Mesothelial cell of epicardium (in vitro differentiated cells): ENCODE measurements at places on chromosomes 5 and 9. TPM values are rescaled to one million over a fixed set of nuclear protein-coding genes. Genes with fewer than 3 reads are reported as not detected.

PHF24 gene
- total RNA-seq = 0.62 to 0.99 TPM (median 0.83 TPM) in 3 replicates

ANKRD34B gene
- 0.09 to 0.14 TPM in 2 of 3 replicates, not detected in the other for total RNA-seq

SPINK13 gene
- total RNA-seq = not detected in 3 replicates

CARD9 gene
- total RNA-seq = 3.6 to 4.9 TPM (median 4.0 TPM) in 3 replicates

SHISAL2B gene
- not detected in 3 replicates for total RNA-seq

GMCL2 gene
- not detected in 3 replicates for total RNA-seq

GAPVD1 gene
- total RNA-seq = 55.1 to 62.7 TPM (median 58.7 TPM) in 3 replicates

AFAP1L1 gene
- total RNA-seq = 0.22 to 0.63 TPM (median 0.36 TPM) in 3 replicates

PCDHAC1 gene
- total RNA-seq = 9.2 to 10.1 TPM (median 9.7 TPM) in 3 replicates

DNA sequence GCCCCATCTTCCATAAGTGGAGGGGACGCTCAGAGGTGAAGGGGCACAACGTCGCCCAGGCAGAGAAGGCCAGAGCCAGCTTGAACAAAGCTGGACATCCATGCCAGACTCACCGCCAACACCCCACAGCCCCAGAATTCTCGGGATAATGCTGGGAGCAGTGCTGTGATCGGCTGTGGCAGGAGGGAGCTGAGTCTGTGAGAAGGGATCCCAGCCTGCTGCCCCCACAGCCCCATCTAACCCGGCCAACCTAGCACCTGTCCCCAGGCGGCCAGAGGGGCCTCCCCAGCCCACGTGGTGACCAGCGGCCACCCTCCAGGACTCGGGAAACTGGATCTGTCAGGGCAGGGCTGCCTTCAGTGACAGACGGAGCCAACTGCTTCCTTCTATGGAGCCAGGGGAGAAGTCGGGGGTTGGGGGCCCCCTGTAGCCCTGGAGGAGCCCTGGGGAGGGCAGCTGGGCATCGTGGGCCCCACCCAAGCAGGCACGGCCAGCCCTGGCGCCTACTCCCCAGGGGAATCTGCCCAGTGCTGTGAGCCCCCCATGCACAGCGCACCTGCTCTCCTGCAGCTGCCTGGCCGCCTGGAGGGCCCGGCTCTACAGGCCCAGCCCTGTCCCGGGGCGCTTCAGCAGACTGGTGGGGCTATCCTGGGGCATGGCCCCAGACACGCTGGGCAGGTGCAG is 6.0 kb downstream of the BRD3 start:
- no peak for DNase-seq

DNA sequence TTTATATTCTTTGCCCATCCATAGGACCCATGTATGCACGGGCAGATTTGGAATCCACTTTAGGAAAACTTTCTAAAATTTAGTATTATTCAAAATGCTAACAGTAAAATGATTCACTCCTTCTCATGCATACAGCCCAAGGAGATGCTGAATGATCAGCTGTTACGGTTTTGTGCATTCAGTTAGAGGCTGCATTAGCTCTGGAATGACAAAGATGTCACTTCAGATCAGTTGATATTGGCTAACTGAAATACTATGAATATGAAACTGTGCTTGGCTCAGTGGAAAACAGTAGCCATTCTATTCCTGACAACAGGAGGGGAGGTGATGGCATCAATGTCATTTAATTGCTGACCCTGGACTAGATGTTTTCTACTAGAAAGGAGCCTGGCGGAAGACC is 560.7 kb downstream of the ZNF608 start:
- no peak for DNase-seq

DNA sequence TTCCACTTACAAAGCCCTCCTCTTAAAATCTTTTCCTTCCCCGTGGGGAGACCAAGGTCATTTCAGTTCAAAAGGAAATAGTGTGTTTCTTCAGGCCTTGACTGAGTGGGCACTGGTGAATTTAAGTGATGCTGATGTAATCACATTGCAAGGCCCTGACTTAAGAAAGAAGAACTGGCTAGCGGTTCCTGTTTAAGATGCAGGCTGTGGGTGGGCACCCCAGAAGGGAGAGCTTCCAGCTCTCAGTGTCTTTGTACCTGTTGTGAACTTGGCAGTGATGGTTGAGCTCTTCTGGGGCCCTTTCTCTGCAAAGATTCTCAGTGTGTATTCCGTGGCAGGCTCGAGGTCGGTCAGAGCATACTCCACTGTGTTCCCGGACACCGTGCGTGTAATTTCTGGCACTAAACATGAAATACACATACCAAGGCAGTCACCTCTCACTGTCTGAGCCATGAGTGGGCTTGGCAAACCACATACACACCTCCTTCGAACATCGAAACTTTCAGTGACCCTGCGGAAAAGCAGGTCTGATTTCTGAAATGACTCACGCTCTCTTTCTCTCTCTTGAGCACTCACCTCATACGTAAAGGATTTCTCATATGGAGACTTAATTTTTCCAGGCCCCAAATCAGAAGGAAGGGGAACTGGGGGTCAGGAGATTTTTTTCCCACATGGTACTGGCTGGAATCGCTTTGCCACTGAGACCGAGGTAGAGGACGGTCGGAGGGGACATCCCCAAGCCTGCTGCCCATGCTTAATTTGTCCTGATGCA is 81.9 kb downstream of the TNC start:
- DNase-seq = no peak

GRCh38 chr9:22838266-22838665 is 391.6 kb downstream of the DMRTA1 start:
- no peak for DNase-seq

- DNase-seq = peak; percentile 32
Observed at GRCh38 chr5:74641735-74642542, 1.4 kb upstream of the ENC1 start.

DNA sequence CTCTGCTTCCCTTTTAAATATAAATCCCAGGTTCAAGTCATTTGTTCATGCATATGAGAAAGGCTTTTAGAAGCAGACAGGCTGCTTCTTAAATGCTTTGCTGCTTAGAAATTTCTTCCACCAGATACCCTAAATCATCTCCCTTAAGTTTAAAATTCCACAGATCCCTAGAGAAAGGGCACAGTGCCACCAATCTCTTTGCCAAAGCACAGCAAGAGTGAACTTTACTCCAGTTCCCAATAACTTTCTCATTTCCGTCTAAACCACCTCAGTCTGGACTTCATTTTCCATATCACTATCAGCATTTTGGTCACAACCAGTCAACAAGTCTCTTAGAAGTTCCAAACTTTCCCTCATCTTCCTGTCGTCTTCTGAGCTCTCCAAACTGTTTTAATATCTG is 679.8 kb upstream of the FTMT start:
- DNase-seq = no peak

- DNase-seq = no peak
Observed at GRCh38 chr5:6395102-6395445, 16.7 kb upstream of the MED10 start.

DNA sequence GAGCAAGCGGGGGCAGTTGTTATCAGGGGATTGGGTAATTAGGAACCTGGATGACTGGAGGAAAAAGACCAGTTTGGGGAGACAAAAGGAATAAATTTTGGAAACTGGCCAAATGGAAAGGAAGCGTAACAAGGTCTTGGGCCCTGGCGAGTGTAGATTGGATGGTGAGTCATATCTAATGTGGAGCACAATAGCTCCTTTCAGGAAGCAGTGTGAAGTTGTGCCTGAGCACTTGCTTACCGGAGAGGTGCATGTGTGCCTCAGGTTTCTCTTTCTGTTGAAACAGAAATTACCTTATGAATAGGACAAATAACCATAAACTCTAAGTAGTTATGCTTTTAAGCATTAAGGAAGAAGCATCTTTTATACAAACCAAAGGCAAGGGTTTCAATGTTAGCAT is 176.4 kb downstream of the KIF4B start:
- DNase-seq = no peak

DNA sequence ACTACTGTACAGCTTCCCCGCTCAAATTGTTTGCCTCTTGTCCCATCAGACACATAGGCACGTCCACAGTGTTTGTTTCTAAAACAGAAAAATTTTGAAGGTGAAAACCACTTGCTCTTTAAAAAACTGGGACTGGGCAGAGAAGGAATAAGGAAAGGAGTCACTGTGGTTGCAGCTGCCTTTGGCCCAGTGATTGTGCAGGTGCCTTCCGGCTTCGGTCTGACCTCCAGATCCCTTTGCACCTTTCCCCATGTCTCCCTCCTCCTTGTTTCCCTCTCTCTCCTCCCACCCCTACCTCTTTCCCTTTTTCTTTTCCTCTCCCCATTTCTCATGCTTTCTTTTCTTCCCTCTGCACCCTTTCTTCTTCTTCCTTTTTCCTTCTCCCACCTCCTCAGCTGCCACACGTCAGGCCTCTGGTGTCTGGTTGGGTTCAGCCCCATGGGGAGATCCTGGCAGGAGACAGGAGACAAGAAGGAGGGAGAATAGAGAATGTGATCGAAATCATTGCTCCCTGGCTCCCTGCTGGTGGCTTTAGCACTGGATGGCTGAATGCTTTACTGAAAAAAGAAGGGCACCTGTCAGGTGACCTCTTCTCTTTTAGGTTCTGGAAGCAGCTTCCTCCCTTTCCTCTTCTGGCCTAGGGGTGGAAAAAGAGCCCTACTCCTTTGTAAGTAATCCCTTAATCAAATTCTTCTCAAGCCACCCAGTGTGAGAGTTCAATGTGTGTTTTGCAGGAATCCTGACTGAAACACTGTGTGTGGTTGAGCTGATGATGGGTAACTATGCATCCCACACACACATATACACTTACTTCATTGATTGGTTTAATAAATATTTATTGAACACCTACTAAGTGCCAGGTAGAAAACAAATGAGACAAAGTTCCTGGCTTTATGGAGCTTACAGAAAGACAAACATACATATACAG is 267.3 kb downstream of the MAST4 start:
- no peak for DNase-seq

DNA sequence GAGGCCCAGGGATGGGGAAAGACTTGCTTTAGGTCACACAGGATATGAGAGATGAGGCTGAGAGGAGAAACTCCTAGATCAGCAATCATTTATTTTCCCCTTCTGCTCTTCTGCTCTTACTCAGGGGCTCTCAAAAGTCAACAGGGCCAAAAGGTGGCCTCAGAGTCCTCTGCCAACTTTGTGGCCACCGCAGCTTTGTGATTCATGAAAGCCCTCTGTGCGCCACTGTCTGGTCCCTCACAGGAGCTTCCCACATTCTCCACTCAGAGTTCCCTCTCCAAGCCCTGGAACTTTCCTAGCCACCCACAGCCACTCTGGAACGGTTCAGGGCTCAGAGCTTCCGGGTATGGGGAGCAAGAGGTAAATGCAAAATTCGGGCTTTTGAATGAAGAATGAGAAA is 82.4 kb downstream of the COL27A1 start:
- DNase-seq = no peak

- DNase-seq = no peak
Observed at GRCh38 chr9:116849721-116850120, 162.6 kb downstream of the TRIM32 start.

- no peak for DNase-seq
Observed at GRCh38 chr5:153619771-153620170, 129.3 kb downstream of the GRIA1 start.

GRCh38 chr5:149693482-149693881 is 36.6 kb upstream of the PPARGC1B start:
- DNase-seq = no peak

- no peak for DNase-seq
Observed at GRCh38 chr9:76025286-76025685, 134.8 kb downstream of the PCSK5 start.

GRCh38 chr9:69637817-69638200 is 34.4 kb downstream of the APBA1 start:
- no peak for DNase-seq

DNA sequence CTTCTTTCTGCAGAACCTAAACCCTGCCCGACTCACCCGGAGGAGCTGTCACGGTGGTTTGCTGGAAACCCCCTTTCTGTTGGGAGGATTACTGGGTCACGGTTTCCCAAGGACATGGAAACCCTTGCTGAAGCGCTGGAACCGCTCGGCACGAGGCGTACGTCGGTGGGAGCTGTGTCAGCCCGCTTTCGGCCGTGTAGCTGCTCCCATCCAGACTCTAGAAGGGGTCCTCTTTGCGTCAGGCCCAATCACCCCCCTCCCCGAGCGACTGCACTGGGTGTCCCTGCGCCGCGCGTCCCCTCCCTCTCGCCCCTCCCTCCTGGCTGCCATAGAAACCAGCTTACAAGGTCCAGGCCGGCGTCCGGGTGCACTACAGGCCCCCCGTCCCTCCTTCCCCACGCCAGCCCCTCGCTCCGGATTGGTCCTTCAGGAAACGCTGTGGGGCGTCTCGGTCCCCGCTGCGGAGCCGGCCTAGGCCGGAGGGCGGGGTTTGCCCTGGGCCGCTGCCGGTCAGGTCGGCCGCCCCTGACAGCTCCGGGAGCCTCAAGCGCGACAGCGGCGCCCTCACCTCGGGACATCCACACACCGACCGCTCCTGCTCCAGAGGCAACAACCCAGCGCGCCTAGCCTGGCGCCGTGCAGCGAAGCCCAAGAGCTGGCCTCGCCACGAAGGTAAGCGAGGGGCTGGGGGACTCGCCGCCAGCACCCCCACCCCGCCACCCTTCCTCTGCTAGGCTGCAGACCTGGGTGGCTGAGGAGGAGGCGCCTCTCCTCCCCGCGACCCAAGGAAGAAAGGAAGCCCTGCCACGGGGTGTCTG is at the start of gene NIM1K:
Gene NIM1K, plus strand, starts transcription at position 486 of the 818 bp plus-strand sequence. CDS start 53,551 bp downstream, outside the sequence.
- peak; percentile 24 for DNase-seq

- no peak for DNase-seq
Observed at GRCh38 chr5:147547730-147548129, 37.9 kb upstream of the DPYSL3 start.

- DNase-seq = no peak
Observed at GRCh38 chr5:38423276-38424147, 132.9 kb downstream of the LIFR start.

- DNase-seq = no peak
Observed at GRCh38 chr5:177098470-177099141, 11.9 kb downstream of the FGFR4 start.

GRCh38 chr9:104088416-104088815 is 5.7 kb upstream of the SMC2 start:
- no peak for DNase-seq
